A549 (cell line): ENCODE measurements at places on chromosomes 6 and 20. TPM values are rescaled to one million over a fixed set of nuclear protein-coding genes. Genes with fewer than 3 reads are reported as not detected.

CLVS2 gene
- polyA plus RNA-seq: 0.01 to 0.04 TPM in 2 of 3 replicates, not detected in the other

BTN1A1 gene
- polyA plus RNA-seq: not detected in 3 replicates

NOTCH4 gene
- 0.22 to 0.44 TPM (median 0.32 TPM) in 3 replicates for polyA plus RNA-seq

MAS1 gene
- polyA plus RNA-seq: not detected in 3 replicates

- no peak for DNase-seq
Measured at GRCh38 chr6:84408028-84408427, 180.6 kb upstream of the CEP162 start.

DNA sequence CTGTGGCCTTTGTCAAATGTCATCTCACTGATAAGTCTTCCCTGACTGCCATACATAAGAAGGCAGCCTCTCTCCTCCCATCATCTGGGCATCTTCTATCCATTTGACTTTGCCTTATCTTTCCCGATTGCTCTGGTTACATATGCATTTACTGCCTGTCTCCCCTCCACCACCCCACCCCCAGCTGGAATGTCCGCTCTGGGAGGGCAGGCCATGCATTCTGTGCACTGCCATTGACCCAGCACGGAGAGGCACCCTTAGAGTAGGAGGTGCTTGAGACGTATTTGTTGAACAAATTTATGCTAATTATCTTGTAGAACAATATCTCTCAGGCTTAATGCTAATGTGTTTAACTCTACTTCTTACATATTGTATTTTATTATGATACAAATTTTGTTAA lies 183.9 kb upstream of the HDAC2 start:
- DNase-seq: no peak

DNA sequence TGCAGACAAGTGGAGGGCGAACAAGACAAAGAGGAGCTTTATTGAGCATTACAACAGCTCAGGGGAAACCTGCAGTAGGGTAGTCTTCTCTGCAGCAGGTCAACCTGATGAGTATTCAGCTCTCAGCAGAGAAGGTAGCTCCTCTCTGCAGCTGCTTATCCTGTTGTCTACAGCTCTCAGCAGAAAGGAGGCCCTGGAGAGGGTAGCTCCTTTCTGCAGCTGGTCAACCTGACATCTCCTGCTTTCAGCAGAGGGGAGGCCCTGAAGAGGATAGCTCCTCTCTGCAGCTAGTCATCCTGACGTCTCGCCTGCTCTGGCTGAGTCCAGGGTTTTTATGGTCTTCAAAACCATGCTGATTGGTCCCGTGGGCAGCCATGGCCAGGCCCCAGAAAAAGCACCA lies 113.6 kb downstream of the CD24 start:
- DNase-seq: no peak

- DNase-seq: no peak
Measured at GRCh38 chr6:129890164-129890563, 29.0 kb upstream of the TMEM244 start.

THBS2 gene
- polyA plus RNA-seq: 0.01 TPM in 1 of 3 replicates, not detected in the others

GRCh38 chr6:108874470-108875160 lies 26.4 kb downstream of the ARMC2 start:
- DNase-seq: no peak
